Activated T-helper 1 cell treated with anti-CD3 and anti-CD28 coated beads, Interleukin-12 subunit alpha, Interleukin-12 subunit beta, Interleukin-2, Interleukin-4 antibody, amounts not matched to agents 30 ng/mL and 10 ng/mL and 1 ng/mL, durations not matched to agents 14 hours and 24 hours and 36 hours (primary cell): ENCODE measurements at places on chromosomes 11 and 22. TPM values are rescaled to one million over a fixed set of nuclear protein-coding genes. Genes with fewer than 3 reads are reported as not detected.

Gene SYT13
- total RNA-seq, result not detected in 2 replicates

- no peak for DNase-seq
These were observed 39.5 kb upstream of the ST14 start for GRCh38 chr11:130120045-130120444.

DNA sequence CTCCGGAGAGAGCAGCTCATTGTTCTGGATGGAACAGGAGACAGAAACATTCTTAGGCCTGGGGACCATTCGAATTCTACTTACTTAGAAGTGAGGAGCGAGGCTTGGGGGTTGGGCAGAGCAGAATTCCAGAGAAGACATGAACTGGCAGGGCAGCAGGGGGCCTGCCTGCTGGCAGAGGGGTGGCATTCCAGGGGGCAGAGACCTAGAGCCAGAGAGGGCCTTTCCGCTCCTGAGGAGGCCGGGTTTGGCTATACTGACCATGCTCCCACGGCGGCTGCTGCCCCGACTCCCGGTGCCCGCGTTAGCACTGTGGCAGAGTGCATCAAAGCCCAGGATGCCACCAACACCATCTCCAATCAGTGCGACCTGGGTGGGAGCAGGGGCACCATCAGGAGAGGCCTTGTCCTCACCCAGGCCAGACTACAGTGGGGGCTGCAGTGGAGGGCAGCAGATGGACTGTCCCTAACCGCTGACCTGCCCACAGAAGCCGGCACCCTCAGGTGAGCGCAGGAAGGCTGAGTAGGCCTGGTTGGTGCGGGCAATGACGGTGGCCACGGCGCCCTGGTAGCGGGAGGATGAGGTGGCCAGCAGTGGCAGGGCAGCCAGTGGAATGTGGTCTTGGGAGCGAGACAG lies 7.4 kb downstream of the PITPNM1 start:
- no peak for DNase-seq

Gene PPP1R14B
- total RNA-seq, result 238 and 248 TPM in 2 replicates

GRCh38 chr22:23834793-23835483 lies 3.9 kb downstream of the DERL3 start:
- no peak for DNase-seq

DNA sequence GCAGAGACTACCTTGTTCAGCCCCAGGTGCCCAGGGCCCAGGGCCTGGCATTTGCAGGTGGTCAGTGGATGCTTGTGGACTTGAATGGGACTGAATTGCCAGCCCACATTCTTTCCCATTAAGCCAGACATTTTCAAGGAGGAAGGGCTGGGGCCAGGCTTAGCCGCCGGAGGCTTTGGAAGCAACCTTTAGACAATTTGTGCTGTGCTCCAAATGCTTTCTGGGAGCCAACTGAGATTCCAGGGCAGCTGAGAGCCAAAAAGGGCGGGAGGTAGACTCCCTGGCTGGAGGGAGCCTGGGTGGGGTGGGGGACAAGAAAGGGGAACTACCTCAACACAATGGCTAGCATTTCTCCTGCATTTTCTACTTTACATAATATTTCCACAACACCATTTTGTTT lies 54.8 kb upstream of the TIMP3 start:
- no peak for DNase-seq

DNA sequence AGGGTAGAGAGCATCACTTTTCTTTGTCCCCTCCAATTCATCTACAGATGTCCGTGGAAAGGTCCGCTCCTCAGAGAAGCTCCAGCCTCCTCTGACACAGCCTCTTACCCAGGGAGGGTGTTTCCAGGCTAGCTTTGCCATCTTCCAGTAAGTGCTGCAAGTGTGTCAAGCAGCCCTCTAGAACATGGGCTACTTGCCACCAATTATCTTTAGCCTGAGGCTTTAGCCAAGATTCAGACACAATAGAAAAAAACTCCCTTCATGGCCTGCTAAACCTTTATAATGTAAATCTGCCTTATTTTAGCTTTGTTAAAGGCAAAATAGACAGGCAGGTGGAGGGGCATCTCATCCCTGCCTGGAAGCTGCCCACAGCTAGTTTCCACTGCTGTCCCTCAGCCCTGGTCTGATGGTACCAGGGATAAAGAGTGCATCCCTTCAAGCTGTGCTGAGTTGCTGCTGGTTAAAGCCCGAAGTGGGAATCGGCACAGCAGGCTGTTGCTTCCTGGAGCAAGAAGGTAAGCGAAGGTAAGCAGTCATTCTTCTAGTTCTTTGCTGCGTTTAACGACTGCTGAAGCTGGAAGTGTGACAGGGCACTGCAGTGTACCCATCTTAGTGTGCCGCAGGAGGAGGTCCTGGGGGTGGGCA lies 190.1 kb upstream of the E2F8 start:
- DNase-seq, result no peak

GRCh38 chr11:115049796-115050195 lies 371.5 kb downstream of the NXPE2 start:
- no peak for DNase-seq

GRCh38 chr11:30487200-30487898 lies 98.8 kb downstream of the MPPED2 start:
- DNase-seq, result no peak

Gene NXPE2
- total RNA-seq, result not detected in 2 replicates

Gene SIDT2
- total RNA-seq, result 24.3 and 32.2 TPM in 2 replicates

Gene MS4A4A
- total RNA-seq, result not detected in 2 replicates

Gene GGTLC2
- total RNA-seq, result not detected in 2 replicates

GRCh38 chr11:60396799-60397198 lies 540 bp downstream of the MS4A14 start:
- no peak for DNase-seq

GRCh38 chr11:78993802-78994430 lies 419.3 kb upstream of the NARS2 start:
- DNase-seq, result no peak

Gene PKNOX2
- not detected in 2 replicates for total RNA-seq

Gene ARHGAP8
- 0.61 and 1.4 TPM in 2 replicates for total RNA-seq

Gene TPBGL
- total RNA-seq, result 0.34 and 0.47 TPM in 2 replicates

Gene MOGAT2
- total RNA-seq, result not detected in 2 replicates

DNA sequence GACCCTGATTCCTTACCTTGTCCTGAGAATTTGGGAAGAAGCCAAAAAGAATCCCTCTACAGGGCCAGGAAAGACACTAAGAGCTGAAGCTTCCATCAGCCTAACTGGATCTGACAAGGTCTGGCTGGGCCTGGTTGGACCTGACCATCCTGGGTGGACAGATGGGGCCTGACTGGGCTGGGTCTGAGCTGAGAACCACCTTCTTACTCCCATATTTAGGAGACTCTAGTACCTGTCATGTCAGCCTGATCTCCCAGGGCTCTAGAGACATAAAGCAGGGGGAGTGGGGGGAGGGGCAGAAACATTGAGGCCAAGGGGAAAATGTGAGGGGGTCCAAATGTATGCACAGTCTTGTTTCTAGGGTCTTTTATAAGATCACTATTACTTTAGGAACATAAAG lies 129.9 kb downstream of the BUD13 start:
- DNase-seq, result no peak

DNA sequence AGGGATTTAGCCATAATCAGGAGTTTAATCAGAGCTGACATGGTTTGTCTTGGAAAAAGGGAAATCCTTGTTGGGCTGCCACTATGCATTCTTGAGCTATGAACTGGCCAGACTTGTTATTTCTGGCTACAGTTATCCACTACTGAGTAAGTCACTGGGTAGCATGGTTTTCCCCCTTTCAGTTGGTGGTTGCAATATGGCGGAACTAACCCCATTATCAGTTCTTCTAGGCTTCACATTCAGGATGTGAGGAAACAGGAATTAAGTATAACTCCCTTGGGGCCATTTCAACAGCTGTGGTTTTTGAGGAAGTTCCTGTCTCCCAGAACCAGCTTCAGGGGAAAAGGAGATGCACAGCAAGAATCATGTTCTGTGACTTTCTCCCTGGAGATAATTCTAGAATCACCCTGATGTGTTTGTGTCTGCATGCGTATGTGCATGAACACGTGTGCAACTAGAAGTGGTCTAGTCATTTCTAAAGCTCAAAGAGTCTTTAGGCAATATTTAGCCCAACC lies 103.0 kb upstream of the CD44 start:
- DNase-seq, result no peak

- peak; percentile 59 for DNase-seq
These were observed 2.8 kb downstream of the IL17RA start for GRCh38 chr22:17087498-17088131.

Gene MYRF
- total RNA-seq, result 0.78 and 0.99 TPM in 2 replicates

DNA sequence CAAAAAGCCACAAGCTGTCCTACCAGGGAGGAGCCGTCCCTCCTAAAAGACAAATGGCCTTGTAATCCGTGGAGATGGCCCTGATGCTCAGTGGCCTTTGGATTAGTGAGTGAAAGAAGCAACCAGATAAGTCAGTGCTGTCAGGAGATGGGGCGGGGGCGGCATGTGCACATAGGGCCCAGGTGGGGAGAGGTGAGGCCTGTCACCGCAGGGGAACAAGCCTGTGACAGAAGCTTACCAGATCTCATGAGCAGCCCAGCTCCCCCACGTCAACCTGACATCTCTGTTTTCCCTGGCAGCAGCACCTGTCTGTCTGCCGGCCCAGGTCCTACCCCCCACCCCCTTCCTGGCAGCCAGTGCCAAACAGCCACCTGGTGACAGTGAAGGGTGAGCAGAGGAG lies 162.6 kb downstream of the BUD13 start:
- no peak for DNase-seq

DNA sequence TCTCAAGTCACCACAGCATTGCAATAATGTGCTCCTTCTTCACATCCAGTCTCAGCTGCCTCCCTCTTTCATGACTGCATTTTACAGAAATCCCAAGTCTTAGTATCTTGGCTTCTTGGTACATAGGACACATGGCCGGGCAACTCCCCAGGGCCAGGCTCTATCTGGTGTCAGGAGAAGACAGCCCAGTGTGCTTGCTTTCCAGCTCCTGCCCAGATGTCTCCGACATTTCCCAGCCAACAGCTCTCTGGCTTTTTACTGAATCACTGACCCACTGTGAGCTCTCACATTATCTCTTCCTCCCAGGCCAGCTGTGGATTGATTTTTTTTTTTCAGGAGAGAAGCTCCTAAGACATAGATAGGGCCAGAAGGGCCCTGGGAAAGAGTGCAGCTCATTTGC lies 346.0 kb upstream of the C11orf87 start:
- no peak for DNase-seq

Gene INS
- not detected in 2 replicates for total RNA-seq

Gene MMP27
- total RNA-seq, result not detected in 2 replicates

DNA sequence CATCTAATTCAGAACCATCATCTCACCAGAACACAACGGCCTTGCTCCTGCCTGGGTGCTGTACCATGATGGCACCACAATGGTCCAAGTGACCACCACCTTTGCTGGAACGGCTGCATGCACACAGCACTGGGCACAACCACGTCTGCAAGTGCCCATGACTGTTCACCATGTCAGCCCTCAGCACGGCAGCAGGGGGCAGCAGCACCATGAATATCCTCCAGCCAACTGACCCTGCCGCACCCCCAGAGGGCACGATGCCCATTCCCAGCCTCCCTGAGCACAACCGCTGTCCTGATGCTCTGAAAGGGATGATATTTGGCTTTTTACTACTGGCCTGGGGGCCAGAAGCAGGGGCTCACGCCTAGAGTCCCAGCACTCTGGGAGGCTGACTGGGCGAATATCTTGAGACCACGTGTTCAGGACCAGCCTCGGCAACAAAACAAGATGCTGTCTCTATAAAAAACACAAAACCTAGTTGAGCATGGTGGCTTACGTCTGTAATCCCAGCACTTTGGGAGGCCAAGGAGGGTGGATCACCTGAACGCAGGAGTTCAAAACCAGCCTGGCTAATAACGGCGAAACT lies 25.7 kb downstream of the DRD4 start:
- no peak for DNase-seq

GRCh38 chr11:72091292-72091691 lies 10.6 kb downstream of the LRRC51 start:
- DNase-seq, result peak; percentile 56

- no peak for DNase-seq
These were observed 14.0 kb upstream of the RRP7A start for GRCh38 chr22:42533638-42533977.

Gene FJX1
- 0.34 and 0.73 TPM in 2 replicates for total RNA-seq

DNA sequence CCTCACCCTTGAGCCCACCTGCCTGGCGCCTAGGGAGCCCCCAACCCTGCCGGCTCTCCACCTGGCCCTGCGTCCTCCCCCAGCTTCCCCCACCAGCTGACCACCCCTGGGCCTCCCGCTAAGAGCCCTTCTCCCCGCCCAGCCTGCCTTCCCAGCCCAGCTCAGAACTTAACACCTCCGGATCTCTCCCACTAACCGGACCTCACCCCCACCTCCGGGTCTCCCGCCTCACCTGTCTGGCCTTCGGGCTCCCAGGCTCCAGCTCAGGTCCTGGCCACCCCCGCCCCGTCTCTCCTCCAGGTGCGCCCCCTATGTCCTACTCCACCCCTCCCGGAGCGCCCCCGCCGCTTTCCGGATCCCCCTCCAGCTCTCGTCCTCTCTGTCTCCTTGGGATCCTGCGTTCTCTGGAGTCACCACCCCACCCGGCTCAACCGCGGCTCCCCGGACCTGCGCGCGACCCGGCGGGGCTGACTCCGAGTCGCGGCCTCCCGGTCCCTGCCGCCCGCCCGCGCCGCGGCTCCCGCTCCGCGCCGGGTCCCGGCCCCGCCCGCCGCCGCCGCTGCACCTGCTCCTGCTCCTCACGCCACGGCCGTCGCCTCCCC lies at the start of gene KCNJ11:
Gene KCNJ11, minus strand, starts transcription at position 51 of the 602 bp plus-strand sequence. CDS start 568 bp downstream, outside the sequence.
- no peak for DNase-seq

DNA sequence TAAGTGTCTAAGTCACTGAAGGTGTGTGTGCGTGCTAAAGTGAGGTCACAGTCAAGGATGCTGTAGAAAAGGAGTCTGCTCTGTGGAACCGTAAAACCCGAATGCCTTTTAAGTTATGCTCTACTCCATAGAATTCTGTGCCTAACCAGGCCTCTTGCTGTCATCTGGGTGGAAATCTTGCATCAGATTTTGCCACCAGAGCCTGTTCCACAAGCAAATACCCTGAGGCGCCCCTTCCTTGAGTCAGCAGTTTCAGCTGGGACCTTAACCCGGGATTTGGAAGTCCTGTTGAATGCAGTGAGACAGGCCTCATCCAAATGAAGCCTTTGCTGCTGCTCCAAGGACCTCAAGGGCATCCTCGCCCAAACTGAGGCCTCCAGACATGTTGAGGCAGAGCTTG lies 109.8 kb downstream of the WNT11 start:
- no peak for DNase-seq

Gene MS4A15
- not detected in 2 replicates for total RNA-seq

Gene GANAB
- 238 and 255 TPM in 2 replicates for total RNA-seq

Gene OR51G1
- total RNA-seq, result not detected in 2 replicates

DNA sequence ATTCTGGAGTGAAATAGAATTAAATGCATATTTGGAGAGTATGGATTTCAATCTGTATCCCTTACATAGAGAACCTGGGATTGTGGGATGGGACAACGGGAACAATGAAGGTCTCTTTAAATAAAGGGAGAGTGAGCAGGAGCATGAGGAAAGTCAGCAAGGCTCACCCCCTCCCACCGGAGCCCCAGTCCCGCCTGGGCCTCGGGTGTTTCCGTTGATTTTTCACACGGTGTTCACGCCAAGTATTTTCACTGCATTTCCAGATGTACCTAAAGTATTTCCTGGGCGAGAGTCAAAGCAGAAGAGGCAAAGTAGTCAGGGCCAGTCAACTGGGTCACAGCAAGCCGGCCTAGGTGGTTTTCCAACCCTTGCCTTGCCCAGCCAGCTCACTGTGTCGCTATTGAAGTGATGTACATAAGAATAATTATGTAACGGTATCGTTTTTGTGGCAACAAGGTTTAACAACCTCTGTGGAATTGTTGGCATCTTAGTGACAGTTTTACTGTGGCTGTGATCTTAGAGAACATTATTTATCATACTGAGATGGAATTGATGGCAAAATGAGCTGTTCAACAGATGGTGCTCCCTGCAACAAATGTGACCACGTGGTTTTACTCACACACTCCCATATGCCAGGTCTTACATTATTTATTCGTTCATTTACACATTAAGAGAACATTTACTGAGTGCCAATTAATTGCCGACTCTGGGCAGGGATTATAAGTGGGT lies 177.3 kb downstream of the ADAMTS15 start:
- no peak for DNase-seq

GRCh38 chr11:17739945-17740338 lies 5.4 kb downstream of the KCNC1 start:
- no peak for DNase-seq
